Hematopoietic multipotent progenitor cell (in vitro differentiated cells): ENCODE measurements at places on chromosomes 11 and 22. TPM values are rescaled to one million over a fixed set of nuclear protein-coding genes. Genes with fewer than 3 reads are reported as not detected.

The ALG8 gene
- 21.8 TPM for total RNA-seq

The LRRC74B gene
- under 0.01 TPM for total RNA-seq

The OR2AG1 gene
- total RNA-seq, result under 0.01 TPM

The KCNE3 gene
- total RNA-seq, result 8.1 TPM

The ASPHD2 gene
- total RNA-seq, result 1.9 TPM

The TMEM121B gene
- under 0.01 TPM for total RNA-seq

The KCNJ4 gene
- 0.27 TPM for total RNA-seq
